ENCODE measurements at places on chromosomes 4 and X.

DNA sequence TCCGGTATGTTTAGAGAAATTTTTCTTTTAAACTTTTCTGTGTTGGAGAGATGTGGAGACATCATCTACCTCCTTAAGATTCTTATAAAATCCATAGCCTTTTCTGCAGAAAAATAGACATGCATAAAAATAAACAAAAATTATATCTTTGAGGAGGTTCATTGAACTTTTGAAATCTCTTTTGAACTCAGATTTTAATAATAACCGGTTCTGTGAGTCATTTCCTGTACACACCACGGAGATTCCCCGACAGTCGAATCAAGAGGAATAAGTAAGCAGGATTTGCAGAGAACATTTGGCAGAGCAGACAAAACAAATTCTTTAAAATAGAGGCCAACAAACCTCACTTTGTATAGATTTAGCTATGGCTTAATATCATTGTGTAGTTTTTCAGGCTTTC is 918.7 kb upstream of the POU3F4 start:
- DNase-seq: no peak

DNA sequence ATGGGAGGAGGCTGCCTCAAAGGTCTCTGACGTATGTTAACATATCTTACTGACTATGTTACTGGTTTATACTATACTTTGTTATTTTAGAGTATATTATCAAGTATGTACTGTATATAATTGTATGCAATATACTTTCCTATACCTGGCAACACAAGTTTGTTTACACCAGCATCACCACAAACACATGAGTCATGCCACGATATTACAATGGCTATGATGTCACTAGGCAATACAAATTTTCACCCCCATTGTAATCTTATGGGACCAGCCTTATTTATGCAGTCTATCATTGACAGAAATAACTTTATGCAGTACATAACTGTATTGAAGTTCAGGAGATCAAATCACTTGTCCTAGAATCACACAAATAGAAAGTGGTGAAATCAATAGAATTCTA is 329.9 kb upstream of the SLC7A11 start:
- no peak for DNase-seq

- DNase-seq: no peak
These were observed 102.8 kb upstream of the MAGEE2 start for GRCh38 chrX:75887833-75888232.

DNA sequence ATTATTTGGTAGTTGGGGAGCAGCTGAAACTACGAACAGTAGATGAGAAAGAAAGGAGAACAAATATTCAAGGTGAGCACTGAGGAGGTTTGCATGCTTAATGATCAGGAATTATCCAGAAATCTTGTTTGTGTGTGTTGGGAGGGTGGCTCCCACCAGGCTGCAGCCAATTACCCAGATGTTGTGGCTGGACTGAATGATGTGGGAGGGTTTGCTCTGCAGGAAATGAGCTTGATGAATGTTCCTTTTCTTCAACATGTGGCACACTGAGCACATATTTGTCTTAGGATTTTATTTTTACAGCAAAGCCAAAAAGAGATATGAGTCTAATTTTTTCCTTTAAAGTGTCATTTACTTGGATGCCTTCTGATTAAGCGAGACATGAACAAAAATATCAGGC is 48.3 kb upstream of the AMOT start:
- no peak for DNase-seq

- no peak for DNase-seq
These were observed 248.9 kb upstream of the FTHL17 start for GRCh38 chrX:31320740-31321139.

DNA sequence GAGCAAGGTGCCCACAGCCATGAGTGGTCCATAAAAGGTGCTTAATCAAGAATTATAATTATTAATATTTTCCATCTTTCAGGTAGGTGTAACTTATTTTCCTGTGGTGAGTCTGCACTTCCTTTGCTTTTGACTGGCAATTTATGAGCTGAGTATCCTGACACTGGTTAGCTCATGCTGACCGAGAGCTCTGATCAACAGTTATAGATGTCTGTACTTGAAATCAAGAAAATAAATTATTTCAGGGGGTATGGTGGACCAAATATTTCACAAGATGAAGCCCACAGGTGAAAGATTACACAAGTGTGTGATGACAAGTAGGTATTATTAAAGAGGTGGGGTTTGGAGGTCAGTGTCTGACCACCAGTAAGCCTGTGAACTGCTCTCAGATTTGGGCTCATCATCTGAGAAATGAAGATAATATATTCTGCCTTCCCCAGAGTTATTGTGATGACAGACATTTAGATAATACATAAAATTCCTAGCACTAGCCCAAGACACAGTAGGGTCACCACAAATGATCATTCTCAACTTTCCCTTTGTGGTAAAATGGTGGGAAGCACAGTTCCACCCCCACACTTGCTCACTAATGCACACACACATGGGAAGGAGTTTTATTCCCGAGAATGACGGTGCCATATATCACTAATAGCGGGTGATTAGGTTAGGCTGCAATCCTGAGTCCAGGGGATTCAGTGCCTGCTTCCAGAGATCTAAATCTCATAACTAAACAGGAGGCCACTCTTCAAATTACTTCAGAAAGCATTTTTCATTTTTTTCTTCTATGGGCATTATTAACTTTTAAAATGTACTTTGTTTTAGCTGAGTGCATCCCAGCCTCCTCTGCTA is 34.0 kb upstream of the PACRGL start:
- no peak for DNase-seq

Measured in NCI-H226 (cell line).